ENCODE measurements at places on chromosomes 6 and 20.

GRCh38 chr6:35642471-35643161 is 46.1 kb downstream of the FKBP5 start:
- no peak for DNase-seq

GRCh38 chr6:48194596-48195295 is 83.7 kb upstream of the PTCHD4 start:
- DNase-seq, result no peak

DNA sequence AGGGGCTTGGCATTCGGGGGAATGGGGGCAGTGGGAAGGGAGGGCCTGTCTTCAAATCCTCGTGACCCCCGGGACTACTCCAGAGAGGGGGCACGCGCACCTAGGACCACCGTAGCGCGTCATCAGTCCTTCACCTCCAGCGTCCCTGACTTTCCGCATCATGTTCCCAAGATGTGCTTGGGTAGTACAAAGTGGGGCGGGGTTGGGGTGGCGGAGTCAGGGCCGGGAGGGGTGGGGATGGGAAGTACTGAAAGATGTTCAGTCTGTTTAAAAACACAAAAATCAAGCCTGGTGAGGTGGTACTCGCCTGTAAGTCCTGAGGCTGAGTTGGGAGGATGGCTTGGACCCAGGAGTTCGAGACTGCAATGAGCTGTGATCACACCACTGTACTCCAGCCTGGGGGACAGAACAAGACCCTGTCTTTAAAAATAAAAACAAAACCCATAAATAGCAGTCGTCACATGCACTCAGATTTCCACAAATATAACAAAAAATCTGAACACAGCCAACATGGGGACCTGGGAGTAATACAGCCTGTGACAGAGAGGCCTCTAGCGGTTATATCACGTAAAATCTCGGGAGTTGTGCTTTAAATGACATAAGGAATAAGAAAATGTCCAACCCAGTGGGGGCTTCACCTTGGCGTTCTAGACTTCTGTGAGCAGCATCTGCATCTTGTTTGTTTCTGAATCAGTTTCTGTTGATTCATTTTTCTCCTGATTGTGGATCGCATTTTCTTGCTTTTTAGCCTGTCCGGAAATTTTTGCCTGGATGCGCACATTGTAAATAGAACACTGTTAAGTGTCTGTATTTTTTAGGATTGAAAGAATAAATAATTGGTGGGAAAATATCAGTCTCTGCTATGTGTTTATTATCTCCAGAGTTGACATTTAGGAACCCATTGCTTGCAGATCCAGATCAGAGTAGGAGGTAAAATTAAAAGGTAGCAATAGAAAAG is 698 bp upstream of the LRP11 start:
- DNase-seq, result no peak

DNA sequence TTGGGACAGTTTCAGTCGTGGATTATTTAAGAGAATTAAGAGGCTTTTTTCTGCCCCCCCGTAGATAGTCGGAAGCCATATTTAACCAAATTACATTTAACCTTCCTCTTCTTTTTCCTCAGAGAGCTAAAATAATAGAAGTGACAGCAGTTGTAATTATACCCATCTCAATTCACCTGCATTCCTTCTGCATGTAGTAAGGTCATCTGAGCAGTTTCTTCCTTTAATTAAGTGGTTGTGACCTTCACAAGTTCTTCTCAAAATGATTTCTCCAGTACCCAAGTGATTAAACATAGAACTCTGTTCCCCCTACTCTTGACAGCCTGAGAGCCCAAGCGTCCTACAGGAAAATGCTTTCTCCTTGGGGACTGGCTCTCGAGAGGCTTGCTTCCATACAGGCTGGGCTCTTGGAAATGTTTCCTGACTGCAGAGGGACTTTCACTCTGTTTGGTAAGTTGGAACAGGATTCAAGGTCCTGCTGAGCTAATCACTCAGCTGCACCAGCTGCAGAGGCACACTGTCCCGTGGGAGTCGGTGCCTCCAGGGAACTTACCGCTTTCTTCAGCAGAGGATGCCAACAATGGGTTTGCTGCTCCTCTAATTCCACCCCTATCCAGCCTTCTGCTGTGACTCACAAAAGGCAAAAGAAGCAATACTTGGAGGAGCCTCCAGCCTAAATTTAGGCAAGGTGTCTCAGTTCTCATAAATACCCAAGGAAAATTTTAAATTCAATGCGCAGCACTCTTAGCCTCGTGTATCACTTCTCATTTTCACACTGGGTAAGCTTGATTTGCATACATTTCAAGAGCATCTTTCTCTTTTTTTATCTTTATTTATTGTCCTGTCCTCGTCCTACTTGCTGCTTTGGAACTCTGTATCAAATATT is 414.9 kb downstream of the KIF16B start:
- DNase-seq, result no peak

GRCh38 chr6:118171852-118172251 is 264.8 kb downstream of the SLC35F1 start:
- no peak for DNase-seq

Data from T1000 (cell line).